ENCODE measurements at places on chromosomes 16 and 17. TPM values are rescaled to one million over a fixed set of nuclear protein-coding genes. Genes with fewer than 3 reads are reported as not detected.

GRCh38 chr16:14564861-14565687 lies 65.0 kb downstream of the PARN start:
- no peak for DNase-seq

DNA sequence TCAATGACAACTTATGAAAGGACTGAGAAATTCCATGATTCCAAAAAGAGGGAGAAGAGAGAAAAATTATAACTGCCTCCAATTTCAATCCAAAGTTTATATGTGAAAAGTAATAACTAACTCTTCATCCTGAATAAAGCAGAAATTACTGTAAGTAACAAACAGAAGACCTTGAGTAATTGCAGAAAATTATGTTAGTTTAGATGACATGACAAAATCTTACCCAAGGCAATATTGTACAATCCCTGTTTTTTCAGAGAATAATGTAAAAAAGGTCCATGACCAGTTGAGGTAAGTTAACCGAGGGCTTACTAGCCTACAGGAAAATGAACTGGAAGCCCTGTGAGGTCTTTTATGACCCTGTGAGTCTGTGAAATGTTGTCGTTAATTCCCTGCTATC lies 949.5 kb upstream of the SOX9 start:
- DNase-seq: no peak

DNA sequence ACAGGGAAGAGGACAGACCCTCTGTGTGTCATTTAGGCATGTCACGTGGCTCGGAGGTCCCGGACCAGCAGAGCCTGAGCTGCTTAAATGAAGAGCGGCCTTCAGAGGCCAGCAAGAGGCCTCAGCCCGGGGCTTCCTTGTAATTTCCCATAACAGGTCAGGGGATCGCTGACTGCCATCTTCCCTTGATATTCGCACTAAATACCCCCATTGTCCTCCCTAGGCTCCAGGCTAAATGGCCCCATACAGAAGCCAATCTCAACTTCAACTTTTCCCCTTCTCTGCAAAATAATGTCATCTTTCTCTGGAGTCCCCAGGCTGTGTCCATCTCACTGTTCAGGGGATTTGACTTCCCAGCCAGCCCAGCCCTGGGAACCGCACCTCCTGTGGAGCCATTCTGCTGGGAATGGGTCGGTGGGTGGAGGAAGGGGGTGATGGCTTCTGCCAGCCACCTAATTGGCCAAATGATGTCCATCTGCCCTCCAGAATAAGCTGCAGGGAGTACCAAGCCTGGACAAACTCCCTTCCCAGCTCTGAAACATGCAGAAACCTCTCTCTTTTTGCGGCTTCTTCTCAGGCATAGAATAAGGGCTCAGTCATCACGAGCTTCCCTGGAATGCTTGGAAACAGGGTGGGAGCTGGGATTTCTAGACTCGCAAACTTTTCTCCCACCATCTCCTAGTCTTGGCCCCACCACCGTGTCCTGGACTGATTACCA lies 129.9 kb downstream of the SDK2 start:
- no peak for DNase-seq

GRCh38 chr17:31903401-31903800 lies 1.9 kb upstream of the UTP6 start:
- no peak for DNase-seq

DNA sequence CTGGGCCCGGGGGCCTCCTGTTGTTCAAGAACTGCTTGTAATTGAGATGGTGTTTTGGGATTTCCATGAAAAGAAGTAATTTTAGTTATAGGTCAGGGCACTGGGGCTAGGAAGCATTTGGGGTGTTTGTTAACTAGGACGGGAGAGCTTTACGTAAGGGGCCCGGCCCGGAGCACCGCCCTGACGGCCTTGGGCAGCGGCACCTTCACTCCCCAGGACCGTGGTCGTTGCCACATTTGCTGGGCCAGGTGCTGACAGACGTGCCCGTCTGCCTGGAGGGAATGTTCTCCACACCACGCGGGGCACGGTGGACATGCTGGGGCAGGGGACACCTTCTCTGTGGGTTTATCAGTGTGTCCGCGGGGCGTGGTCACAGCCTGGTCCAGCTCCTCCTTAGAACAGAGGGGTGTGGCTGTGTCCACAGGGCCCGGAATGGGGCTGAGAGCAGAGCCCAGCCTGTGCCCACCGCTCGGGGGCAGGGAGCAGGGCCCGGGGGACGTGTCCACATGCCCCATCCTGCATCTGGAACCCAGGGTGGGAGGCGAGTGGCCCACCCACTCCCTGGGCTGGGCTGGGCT lies 57.7 kb downstream of the BAIAP2 start:
- no peak for DNase-seq

DNA sequence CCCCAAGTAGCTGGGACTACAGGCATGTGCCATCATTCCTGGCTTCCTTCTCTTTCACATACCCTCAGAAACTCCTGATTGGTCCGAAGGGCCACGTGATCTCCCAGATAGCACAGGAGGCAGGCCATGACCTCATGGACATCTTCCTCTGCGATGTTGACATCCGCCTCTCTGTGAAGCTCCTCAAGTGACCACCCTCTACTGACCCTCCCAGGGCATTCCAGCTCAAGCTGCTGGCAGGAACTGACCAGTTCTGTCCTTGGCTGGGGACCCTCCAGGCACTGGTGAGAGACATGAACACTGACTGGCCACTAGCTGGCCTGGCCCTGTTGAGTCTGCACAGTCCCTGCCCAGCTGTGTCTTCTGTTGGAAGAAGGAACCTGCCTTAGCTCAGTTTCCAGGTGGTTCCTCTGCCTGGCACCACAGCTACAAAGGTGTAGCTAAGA lies 5.6 kb downstream of the ERAL1 start:
- DNase-seq: no peak

- DNase-seq: no peak
Observed at GRCh38 chr16:169014-169413, 3.2 kb downstream of the HBM start.

DNA sequence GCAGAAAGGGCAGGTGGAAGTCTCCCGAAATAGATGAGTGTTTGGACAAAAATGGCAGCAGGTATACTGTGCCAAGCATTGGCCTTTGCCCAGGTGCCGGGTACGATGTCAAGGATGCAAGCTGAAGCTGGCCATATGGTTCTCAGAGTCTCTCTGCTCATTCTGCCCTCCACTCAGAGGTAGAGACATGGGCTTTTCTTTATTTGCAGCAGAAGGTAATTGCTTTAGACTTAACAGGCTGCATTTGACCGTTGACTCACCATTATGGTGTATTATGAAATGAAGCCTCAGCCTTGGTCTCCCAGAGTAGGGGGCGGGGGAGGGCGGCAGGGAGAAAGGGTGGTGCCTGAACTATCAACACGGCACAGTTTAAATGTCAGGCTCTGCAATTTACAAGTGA lies 969.1 kb upstream of the EEF2KMT start:
- DNase-seq: no peak

GRCh38 chr17:28899212-28899815 lies 1.8 kb upstream of the FLOT2 start:
- DNase-seq: no peak

Gene VPS25
- 78.2 TPM for polyA plus RNA-seq

Gene SEPTIN12
- polyA plus RNA-seq: 0.57 TPM

Gene TLCD3A
- 27.7 TPM for polyA plus RNA-seq

Gene TNS4
- 0.10 TPM for polyA plus RNA-seq

Measured in left kidney (tissue), 8 donors.